ENCODE measurements at places on chromosomes 4 and X.
A peak's percentile ranks its signal among the peaks of the same experiment; 100 is the strongest.

- DNase-seq: no peak
These were observed 44.2 kb downstream of the SLITRK2 start for GRCh38 chrX:145861818-145862217.

DNA sequence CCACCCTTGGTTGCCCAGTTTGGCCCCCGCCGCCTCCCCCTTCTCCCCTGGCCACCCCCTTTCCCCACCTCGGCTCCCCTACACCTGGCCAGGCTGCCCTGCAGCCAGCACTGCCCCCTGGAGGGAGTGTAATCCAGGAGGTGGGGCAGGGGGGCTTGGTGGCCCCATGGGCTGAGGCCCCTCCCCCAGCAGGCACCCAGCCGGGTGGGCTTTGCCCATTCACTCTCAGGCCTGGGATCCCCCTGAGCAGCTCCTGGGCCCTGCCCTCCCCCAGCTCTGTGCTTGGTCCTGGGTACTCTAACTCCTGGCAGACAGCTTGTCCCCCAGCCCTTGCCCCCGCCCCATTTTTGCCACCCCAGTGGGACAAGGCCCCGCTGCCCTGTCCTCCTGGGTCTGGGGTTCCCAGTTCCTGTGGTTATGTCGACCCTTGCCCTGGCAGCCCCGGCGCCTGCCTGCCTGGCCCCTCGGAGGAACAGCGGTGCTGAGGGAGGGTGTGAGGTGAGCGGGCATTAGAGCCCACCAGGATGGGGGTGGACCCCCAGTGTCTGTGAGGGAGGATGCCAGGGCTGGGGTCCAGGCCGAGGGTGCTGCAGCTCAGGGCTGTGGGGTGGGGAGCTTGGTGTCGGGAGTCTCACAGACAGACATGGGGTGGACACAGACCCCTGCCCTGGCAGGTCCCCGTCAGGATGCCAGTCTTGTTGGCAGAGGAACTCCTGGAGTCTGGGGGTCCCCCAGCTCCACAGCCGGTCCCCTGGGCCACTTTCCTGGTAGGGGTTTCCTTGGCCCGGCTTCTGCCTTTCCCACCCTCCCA lies 10.2 kb downstream of the NAT8L start:
- DNase-seq: no peak

DNA sequence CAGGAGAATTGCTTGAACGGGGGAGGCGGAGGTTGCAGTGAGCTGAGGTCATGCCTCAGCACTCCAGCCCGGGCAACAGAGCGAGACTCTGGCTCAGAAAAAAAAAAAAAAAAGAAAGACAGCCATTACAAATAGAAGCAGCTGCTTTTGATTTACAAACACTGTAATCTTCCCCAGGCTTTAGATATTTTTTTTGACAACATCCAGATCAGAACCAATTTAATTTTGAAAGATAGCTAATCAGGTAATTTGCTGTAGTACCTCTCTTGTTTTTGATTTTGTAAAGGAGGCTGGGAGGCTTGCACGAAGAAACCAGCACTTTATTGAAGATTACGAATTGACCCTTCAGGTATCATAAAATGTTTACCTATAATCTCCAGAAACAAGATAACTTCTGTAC lies 107.0 kb downstream of the LDB2 start:
- DNase-seq: no peak

- DNase-seq: no peak
These were observed 242.7 kb downstream of the BCOR start for GRCh38 chrX:39854772-39855747.

- DNase-seq: no peak
These were observed 49.8 kb downstream of the FNIP2 start for GRCh38 chr4:158818560-158819140.

GRCh38 chr4:140020457-140021361 lies 133.3 kb downstream of the MAML3 start:
- no peak for DNase-seq

DNA sequence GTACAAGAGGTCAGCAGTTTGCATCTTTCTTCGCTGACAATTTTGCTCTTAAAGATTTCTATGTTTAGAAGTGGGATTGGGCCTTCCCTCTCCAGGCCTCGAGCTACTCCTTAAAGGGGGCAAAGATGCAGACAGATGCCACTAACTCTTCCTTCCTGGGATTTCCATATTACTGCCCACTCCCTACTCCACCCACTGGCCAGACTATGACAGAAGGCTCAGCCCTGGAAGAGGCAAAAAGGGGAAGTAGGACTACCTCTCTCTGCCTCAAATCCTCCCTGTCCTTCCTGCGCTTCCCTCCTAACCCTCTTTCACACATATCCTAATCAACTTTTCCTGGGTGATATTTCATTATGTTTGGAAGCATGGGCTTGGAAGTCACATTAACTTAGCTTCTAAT lies 58.3 kb downstream of the EVC2 start:
- no peak for DNase-seq

GRCh38 chr4:146340798-146341197 lies 126.5 kb downstream of the REELD1 start:
- peak; percentile 42 for DNase-seq

GRCh38 chr4:6889101-6889735 lies 20.4 kb upstream of the TBC1D14 start:
- DNase-seq: no peak

DNA sequence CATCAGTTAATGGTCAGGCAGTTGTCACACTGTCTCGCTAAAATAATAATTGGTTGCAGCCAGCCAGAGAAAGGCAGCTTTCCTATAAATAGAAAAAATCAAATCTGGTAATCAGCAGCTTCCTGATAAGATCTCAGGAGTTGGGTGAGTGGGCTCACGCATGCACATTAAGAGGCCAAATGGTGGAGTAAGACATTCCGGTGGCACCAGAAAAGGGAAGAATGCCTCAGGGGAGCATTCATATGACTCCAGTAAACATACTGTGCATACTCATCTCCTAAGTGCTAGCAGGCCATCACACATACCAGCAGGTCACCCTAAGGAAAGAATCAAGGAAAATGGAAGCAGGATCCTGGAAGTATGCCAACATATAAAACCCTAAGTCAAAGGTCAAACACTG lies 40.1 kb downstream of the UGT2B15 start:
- no peak for DNase-seq

GRCh38 chr4:143291314-143291713 lies 45.4 kb upstream of the GAB1 start:
- no peak for DNase-seq

DNA sequence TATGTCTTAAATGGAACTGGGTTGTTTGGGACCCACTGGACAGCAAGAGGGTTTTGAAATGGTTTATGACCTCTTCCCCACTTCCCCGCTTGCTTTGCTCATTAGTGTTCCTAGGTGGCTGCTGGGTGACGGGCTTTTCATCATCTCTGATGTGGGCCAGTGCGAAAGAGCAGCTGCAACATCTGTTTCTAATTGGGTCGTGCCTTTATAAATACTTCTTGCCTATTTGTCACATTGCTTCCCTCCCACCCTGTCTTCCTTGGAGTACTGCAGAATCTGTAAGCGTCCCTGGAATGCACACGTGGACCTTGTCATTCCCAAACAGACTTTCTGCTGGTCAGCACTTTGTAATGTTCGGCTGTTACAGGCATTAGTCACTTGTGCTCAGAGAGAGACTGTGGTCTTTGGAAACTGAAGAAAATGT lies 35.2 kb downstream of the SEPTIN11 start:
- peak; percentile 100 for DNase-seq

- no peak for DNase-seq
These were observed 160.9 kb downstream of the SMIM20 start for GRCh38 chr4:26074712-26075430.

- DNase-seq: no peak
These were observed 122.4 kb downstream of the RAP1GDS1 start for GRCh38 chr4:98383431-98384106.

DNA sequence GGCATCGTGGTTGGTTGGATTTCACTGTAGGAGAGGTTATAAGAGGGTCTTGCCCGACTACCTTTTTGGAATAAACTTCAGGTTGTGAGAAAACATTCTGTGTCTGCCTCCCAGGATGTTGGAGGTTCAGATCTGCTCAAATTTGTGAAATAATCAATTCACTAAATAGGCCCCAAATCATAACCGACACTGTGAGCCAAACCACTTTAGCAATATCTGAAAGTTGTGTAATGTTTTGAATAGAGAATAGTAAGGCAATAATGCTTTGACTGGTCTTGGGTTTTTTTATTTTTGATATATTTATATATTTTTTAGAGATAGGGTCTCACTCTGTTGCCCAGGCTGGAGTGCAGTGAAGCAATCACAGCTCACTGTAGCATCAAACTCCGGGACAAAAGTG lies 131.2 kb downstream of the GLRA3 start:
- no peak for DNase-seq

DNA sequence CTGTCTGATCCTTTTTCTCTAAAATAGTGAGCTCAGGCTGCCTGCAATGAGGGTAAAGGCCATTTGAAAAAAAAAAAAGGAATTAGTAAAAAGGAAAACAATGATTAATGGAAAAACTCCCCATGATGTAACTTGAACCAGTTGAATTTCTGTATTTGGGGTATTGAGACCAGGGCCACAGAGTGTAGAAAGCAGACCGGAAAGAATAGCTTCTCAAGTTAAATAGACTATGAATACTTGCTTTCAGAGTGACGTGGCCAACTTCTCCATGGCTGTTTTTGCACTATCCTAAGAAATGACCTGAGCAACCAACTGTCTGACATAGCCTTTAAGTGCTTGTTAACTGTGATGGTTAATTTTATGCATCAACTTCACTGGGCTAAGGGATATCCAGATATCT lies 222.1 kb upstream of the INTU start:
- DNase-seq: no peak

DNA sequence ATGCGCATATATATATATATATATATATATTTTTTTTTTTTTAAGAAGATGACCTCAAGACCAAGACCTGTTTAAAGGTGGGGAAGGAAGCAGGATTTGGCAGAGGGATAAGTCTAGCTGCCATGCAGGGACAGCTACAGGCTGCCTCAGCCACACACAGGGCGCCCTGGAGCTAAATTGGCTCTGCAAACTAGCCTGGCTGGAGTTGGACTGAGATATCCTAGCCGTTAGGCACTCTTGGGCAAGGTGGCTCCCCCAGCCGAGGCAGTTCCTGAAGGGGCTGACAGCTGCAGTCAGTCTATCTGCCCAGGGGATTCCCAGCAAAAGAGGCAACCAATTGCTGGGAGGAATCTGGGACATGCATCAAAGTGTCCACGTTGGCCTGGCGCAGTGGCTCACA lies 21.9 kb downstream of the TRIML1 start:
- DNase-seq: no peak

DNA sequence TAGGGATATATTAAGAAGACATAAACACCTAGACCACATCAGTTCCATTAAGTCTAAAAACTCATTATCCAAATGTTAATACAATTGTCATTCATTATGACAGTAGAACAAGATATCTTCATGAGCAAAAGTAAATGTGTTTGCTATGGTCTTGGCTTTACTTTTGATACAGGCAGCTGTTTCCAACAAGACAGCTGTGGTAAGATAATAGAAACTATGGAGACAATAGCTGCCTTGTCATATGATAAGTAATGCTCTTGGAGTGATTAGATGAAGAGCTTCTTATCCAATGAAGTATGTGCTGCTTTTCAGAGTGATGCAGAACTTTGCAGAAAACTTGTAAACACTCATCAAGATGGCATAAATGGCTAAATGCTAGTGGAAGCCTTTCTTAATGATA lies 1066.0 kb downstream of the FSTL5 start:
- DNase-seq: no peak

DNA sequence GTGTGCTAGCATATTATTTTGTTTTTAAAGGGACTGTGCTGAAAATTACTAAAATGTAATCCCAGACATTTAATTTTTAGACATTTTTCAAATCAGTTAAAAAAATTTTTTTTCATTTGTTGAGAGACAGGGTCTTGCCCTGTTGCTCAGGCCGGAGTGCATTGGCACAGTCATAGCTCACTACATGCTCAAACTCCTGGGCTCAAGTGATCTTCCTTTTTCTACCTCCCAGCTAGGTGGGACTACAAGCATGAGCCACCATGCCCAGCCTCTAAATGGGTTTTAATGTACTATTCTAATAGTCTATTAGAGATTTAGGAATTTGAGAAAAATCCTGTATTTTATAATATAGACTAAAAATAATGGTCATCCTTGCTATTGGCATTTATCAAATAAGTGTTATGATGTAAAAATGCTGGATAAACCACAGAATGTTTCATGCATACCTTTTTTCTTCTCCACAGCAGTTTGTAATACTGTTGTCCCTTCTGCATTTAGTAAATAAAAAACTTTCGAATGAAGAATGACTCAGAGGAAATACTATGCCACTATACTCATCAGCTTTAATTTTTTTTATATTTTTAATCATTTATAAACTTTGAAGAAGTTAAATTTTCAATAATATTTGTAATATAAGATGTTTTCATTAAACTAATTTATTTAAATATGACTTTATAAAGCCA lies 29.9 kb downstream of the CPEB2 start:
- peak; percentile 44 for DNase-seq

GRCh38 chrX:88612870-88613329 lies 134.1 kb upstream of the CPXCR1 start:
- DNase-seq: no peak

DNA sequence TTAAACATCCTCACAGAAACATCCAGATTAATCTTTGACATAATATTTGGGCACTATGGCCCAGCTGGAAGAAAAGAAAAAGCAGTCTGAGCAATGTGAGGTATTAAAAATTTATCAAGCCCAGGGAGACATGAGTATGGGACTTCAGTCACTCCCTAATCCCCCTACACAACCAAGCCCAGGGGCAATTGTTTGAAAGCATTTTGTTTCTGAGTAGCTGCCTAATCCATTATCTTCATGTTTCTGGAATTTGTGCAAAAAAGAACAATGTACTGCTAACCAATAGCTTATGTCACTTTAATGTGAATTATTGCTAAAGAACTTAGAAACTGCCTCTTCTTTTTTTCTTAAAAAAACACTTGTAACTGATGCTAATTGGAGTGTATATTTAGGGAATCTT lies 360.7 kb downstream of the TEX13C start:
- DNase-seq: no peak

DNA sequence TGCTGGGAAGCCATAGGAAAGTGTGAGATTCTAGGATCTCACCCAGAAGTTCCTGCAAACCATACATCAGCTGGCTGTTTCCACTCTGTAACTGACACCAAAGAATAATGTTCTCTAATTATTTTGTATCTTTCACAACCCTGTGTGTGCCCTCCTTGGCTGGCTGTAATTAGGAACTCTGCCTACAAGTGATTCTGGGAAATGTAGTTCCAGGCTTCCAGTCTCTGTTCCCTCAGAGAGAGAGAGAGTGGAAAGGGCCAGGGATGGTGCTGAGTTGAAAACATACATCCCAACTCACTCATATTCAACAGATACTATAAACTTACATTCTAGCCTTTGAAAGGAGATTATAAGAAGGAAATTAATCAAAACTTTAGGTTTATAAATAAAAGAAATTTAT lies 57.5 kb upstream of the C1QTNF7 start:
- no peak for DNase-seq

DNA sequence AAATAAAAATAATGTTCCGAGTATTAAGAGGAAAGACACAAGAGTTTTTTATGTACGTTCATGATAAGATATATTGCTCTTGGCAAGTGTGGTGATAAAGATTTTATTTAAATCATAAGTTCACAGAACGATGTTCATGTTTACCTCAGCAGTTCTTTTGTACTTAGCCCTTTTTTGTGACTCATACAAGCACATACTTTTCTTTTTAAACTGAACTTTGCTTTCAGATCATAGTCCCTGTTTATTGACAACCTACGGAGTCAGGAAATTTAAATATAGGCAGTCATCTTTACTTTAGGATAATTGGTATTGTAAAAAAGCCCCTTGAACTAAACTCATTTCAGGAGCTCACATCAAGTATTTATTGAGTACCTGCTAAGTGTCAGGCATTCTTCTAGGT lies 1.3 kb upstream of the CTSO start:
- DNase-seq: no peak

GRCh38 chr4:177391287-177391686 lies 51.0 kb downstream of the AGA start:
- no peak for DNase-seq

Measured in fibroblast of upper back skin (primary cell).